Lower leg skin (tissue), 4 donors: ENCODE measurements at places on chromosomes 11 and 22.

- DNase-seq: no peak
Measured at GRCh38 chr11:57313788-57314135, 11.0 kb downstream of the TNKS1BP1 start.

GRCh38 chr11:65243797-65244196 is 18.0 kb upstream of the POLA2 start:
- DNase-seq: no peak

DNA sequence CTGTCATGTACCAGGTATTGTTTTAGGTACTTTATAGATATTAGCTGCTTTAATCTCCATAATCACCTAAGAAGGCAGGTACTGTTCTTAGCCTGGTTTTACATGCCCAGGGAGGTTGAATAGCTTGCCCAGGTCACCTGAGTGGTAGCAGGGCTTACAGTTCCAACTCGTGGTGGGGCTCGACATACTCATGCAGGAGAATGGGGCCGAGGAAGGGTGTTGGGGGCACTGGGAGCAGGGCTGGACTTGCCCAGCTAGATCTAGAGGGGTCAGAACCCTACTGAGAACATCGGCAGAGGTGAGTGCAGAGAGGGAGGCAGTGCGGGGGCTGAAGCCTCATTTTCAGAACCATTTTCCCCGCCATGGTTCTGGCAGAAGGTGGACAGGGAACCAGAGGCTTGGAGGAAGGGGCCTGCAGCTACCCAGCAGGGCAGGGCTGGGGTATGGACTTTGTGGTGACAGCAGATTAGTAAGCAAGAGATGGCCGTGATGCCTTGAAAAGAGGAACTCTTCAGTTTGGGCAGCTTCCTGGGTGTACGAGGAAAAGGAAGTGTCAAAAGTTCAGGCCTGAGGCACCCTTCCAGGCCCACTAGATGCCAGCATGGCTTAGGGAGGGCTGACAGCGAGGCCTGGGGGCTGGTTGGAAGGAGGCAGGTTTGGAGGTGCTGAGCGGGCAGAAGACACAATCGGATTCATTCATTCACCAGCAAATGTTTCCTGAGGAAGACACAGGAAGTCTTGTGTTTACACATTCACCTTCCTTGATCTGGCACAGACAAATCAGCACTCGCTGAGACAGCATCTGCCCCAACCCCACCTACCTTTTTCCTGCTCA is 54.7 kb upstream of the LYVE1 start:
- DNase-seq: no peak

GRCh38 chr11:112300094-112300786 is 39.6 kb upstream of the PLET1 start:
- no peak for DNase-seq

DNA sequence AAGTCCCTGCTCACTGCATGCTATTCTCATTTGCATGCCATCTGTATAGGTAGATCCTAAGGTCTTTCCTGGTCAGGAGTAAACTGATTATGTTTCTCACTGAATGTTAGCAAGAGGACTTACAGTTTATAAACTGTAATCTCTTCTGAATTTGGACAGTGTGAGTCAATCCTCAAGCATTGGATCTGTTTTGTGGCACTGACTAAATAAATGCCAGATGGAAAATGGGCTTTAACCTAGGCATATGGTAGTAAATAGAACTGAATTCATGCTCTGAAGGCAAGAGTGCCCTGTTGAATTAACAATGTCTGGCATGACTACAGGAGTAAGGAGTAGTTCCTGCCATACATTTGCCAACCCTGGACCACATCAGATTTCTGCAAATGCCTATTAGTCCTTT is 11.4 kb downstream of the FAM181B start:
- no peak for DNase-seq

GRCh38 chr11:68993546-68993945 is 12.8 kb upstream of the MRGPRD start:
- no peak for DNase-seq

DNA sequence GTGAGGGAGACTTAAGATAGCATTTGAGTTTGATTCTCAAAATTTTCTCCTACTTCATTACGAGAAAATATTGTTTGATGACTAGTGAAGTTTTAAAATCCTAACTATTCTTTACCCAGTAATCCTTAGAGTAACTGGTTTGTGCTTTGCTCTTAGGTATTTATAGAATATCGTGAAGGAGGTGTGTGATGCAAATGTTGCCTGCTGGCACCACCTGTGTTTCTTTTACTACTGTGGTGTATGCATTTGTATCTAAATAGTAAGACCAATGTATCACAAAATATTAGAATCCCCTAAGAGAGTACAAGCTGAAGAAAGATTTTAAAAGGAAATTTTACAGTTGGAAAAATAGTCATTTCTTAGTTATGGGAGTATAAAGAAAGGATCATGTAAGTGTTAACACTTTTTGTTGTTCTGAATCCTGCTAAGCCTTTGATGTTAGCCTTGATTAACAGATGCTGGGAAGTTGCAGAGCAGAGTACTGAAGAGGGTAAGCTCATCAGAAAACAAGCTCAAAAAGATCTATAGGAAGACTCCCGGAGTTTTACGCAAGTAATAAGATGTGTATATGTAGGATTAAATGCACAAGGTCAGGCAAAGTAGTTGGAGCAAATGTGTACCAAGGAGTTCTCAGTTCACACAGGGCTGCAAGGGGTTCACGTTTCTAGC is 102.2 kb upstream of the SLC6A5 start:
- DNase-seq: no peak
